ENCODE measurements at places on chromosomes 1 and 21.

DNA sequence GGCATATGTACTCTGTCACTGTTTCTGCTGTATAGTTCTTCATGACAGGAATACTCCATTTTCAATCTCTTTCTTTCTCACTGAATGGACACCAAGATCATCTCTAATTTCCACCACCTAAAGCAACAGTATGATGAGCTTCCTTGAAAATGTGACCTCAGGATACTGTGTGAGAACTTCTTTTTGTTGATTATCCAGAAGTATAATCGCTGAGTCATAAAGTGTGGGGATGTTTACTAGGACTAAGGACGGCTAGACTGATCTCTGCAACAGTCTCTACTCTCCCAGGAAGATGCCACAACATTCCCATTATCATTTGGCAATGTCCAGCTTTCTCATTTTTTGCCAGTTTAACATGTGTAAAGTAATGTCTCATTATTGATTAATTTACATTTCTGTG lies 70.3 kb downstream of the TNFSF18 start:
- no peak for DNase-seq

GRCh38 chr1:32487182-32487581 lies 22.3 kb downstream of the ZBTB8B start:
- no peak for DNase-seq

DNA sequence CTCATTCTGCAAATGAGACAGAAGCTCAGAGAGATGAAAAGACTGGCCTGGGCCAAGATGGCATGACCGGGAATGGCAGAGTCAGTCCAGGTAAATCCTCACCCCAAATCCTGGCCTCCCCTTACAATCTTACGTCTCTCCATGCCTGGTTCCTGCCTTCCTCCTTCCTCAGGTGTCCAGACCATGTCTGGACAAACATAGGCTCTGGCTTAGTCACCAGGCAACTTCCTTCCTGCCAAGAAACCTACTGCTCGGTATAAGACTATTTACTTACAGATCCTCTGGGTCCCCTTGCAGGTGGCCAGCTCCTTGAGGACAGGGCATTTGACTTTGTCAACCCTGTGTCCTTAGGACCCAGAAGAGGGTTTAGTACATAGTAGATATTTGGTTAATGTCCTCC lies 69.4 kb upstream of the ROR1 start:
- no peak for DNase-seq

DNA sequence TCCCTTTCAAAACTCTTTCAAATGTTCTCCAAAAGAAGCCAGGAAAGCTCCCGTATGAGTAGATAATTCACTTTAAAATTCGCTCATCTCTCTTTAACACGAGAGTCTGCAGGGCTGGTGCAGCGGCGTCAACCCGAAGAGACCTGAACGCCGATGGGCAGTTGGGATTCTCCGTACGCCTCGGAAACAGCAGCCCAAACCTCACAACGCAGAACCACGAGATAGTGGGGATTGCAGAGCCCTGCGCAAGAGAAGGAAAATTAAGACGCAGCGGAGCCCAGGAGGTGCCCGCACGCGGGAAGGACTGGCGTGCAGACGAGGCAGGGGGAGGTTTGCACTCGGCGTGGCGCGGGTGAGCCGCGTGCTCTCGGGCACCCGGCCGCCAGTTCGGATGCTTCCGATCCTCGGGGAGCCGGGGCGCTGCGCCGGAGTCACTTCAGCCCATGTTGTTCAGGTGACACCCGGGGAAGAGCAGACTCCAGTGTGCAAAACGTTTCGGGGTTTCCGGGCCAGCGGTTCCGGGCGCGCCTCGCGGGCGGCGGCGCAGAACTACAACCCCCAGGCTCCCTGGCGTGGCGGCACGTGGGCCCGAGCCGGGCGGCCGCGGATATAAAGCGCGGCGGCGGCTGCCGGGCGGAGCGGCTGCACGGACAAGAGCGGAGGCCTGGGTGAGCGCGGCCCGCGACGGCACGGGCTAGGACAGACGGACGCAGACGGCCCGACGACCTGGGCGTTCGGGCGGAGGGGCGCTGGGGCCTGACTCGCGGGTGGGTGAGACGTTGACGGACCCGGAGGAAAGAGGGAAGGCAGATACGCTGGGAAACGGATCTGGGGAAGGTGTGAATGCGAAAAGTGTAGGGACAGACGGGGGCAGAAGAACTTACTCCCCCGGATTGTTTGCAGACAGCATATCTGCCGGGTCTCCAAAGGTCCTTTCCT lies at the start of gene NPL:
Gene NPL, plus strand, starts transcription at position 636 of the 939 bp plus-strand sequence. CDS start 4,599 bp downstream, outside the sequence.
- no peak for DNase-seq

- DNase-seq: no peak
Observed at GRCh38 chr1:238306411-238306810, 415.7 kb upstream of the ZP4 start.

- DNase-seq: no peak
Observed at GRCh38 chr21:38311765-38312164, 55.0 kb downstream of the KCNJ15 start.

GRCh38 chr1:50542362-50542761 lies 119.1 kb upstream of the DMRTA2 start:
- DNase-seq: no peak

DNA sequence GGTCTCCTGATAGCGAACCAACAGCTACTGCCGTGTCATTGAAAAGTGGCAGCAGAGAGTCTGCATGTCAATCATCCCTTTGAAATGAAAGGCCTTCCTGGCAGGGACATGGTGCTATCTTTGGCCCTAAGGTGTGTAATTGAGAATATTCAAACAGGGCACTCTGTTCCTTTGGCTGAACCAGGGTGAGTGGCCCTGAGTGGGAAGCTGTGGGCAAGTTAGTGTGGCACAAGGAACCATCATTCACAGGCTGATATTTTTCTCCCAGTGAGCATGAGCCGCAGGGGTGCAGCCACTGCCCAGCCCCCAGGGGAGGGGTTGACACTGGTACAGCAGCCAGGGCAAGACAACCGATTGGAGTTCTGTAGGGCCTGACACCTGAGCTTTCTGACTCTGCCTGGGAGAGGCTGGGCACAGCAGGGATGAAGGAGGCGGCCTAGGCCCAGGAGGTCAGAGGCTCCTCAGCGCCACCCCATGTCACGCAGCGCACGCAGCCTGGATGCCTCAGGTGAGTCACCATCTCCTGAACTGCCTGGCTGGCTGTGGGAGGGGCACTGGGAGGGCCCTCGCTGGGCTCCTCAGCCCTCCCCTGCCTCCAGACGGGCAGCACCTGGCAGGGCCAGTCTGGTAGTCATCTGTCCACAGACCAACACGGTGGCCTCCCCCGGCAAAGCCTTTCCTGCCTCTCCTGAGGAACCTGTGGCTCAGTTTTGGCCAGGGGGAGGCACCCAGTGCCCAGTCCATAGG lies 13.2 kb downstream of the QSOX1 start:
- DNase-seq: no peak

- DNase-seq: no peak
Observed at GRCh38 chr21:19914028-19914427, 1084.2 kb upstream of the NCAM2 start.

- DNase-seq: no peak
Observed at GRCh38 chr1:44811234-44811633, 2.9 kb downstream of the BTBD19 start.

Data from NCI-H2081 treated with DMSO at 0.1 percent for 48 hours (cell line).